PC-3 (cell line): ENCODE measurements at places on chromosomes 2 and 18. TPM values are rescaled to one million over a fixed set of nuclear protein-coding genes. Genes with fewer than 3 reads are reported as not detected.

The NEU2 gene
- total RNA-seq, result 4.0 and 4.5 TPM in 2 replicates

The MPP4 gene
- 0.52 and 0.77 TPM in 2 replicates for total RNA-seq

The FOXI3 gene
- total RNA-seq, result not detected in 2 replicates

The ACAA2 gene
- 6.5 and 7.1 TPM in 2 replicates for total RNA-seq

The SMYD1 gene
- not detected in 2 replicates for total RNA-seq

The ABCG8 gene
- total RNA-seq, result not detected in 2 replicates

The GPR155 gene
- 0.69 and 1.3 TPM in 2 replicates for total RNA-seq

The SLC4A1AP gene
- total RNA-seq, result 29.1 and 30.3 TPM in 2 replicates

The KIF1A gene
- 0.40 TPM in 1 of 2 replicates, not detected in the other for total RNA-seq

The LYG2 gene
- not detected in 2 replicates for total RNA-seq

The ADNP2 gene
- total RNA-seq, result 23.2 and 25.2 TPM in 2 replicates

The GYPC gene
- total RNA-seq, result not detected in 2 replicates

The VPS54 gene
- total RNA-seq, result 17.9 and 18.6 TPM in 2 replicates

The GCG gene
- total RNA-seq, result not detected in 2 replicates

The ADRA2B gene
- total RNA-seq, result 0.12 TPM in 1 of 2 replicates, not detected in the other

The CROCC2 gene
- not detected in 2 replicates for total RNA-seq

The SLC9A4 gene
- total RNA-seq, result 0.04 TPM in 1 of 2 replicates, not detected in the other

The MYO5B gene
- 10.4 and 10.7 TPM in 2 replicates for total RNA-seq

The DNAH7 gene
- total RNA-seq, result 1.9 and 3.1 TPM in 2 replicates

- no peak for DNase-seq
These were observed 30.4 kb upstream of the MYO3B start for GRCh38 chr2:170147576-170147975.

GRCh38 chr18:76859474-76860339 lies 37.4 kb downstream of the ZNF236 start:
- no peak for DNase-seq

DNA sequence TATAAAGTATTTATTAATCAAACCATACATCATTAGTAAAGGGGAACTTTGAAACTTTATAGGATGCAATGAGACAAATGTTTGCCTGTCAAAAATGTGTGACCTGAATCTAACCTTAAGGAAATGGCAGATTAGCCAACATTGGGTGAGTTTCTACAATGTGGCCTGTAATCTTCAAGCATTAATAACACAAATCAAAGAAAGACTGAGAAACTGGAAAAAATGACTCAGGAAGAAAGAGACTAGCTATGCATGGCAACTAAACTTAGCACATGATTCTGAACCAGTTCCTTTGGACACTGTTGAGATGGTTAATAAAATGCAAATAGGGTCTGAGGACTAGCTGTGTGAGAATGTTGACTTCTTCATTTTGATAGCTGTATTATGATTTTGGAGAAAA lies 628.6 kb upstream of the ID2 start:
- DNase-seq, result no peak

DNA sequence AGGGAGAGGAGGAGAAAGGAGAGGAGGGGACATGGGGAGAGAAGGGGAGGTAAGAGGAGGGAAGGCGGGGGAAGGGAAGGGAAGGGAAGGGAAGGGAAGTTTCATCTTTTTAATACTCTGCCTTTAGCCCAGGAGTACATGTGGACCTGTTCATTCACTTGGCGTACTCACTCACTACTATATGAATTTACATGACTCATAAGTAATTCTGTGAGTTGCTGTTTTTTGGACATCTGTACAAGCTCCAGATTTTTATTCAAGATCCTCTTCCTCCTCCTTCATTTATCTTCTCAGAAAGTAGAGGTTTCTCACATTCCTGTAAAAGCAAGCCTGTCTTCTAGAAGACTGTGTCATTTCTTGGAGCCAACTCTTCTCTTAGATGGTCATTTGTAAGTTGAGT lies 84.6 kb downstream of the RDH14 start:
- no peak for DNase-seq

DNA sequence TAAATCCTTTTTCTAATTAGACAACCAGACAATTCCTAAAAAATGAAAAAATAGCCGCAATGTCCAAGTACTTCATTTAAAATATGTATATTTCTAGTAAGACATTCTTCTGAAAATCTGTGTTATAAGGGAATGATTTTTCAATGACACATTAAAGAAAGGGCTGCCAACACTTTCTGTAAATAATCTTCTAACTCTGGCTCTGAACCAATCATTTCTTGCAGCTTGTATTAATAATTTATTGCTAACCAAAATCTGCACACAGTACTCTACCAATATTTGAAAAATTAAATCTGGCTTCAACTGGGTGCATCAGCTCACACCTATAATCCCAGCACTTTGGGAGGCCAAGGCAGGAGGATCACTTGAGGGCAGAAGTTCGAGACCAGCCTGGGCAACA lies 8.3 kb downstream of the NFU1 start:
- no peak for DNase-seq

DNA sequence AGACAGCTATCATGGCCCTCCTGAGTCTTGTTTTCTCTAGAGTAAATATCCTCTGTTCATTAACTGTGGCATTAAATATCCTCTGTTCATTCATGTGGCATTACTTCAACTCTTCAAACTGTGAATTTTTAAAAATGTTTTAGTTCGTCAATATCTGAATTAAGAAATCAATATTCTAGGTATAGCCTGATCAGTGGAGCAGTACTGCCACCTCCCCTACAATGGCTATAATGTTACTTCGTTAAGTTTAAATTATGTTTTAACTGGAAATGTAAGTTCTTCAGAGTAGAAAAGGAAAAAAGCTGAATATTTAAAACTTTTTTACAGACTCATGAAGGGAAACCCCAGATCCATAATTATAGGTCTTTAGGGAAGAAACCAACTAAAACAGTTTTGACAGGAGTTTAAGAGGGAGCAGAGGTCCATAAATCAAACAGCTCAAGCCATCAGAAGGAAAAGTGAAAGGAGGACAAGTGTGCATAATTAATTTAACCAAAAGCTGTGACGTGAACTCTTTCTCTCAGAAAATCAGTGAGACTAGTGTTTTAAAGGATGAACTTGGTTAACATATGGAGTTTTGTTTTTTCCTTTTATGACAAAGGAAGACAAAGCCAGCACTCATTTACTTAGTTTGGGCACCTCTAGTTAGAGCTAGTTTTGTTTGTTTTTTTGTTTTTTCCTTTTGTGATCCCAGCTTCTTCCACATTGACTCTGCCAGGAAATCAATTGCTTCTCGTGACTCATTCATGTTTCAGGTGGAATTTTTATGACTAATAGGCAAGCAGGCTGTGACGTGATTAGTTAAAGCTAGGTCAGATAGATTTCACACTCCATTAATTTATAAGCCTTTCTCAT lies 44.9 kb downstream of the RBBP8 start:
- peak; percentile 83 for DNase-seq

- DNase-seq, result peak; percentile 12
These were observed 592.7 kb downstream of the XIRP2 start for GRCh38 chr2:167480986-167481309.

- no peak for DNase-seq
These were observed 204.8 kb upstream of the PARD3B start for GRCh38 chr2:204340511-204340910.

DNA sequence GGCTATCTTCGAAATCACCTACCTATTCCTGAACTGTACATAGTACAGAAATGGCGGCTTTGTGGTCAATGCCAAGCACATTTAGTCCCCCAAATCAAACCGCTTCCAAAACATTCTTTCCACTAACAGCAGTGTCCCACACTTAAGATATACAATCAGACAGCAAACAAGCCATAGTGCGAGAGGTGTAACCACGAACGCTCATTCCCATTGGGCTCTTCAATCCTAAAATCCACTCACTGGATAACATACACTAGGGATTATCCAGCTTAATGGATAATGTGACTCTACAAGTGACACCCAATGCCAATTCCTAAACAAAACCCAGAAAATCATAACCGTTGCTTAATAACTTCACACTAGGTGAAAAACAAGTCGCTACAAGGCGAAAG lies 2.0 kb downstream of the XPO1 start:
- peak; percentile 5 for DNase-seq

DNA sequence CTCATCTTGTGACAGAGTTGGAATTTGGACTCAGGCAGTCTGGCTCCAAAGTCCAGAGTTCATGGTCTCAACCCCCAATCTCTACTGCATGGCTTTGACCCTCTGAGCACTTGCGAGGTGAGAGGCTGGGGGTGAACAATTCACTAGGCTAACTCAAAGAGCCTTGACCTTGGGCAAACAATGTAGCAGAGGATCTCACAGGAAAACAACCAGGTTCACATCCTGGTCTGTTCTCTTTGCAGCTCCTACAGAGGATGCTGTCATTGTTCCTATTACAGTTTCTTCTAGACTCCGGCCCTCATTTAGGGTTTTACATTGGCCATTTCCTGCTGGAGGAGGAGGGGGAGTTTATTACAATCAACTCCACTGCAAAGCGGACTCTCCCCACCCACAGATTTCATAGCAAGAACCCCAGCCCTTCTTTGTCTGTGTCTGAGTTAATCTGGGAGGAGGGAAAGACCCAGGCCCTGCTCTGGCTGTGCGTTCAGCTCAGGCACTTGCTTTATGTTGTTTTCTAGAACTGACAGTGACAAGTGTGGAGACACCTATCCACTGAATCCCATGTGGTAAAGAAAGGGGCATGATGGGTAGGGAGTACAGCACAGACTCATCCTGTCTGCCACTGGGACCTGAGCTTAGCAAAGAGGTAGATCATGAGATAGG lies 101.6 kb downstream of the LBH start:
- DNase-seq, result no peak

- DNase-seq, result peak; percentile 82
These were observed 42.3 kb downstream of the AAK1 start for GRCh38 chr2:69601179-69601612.

DNA sequence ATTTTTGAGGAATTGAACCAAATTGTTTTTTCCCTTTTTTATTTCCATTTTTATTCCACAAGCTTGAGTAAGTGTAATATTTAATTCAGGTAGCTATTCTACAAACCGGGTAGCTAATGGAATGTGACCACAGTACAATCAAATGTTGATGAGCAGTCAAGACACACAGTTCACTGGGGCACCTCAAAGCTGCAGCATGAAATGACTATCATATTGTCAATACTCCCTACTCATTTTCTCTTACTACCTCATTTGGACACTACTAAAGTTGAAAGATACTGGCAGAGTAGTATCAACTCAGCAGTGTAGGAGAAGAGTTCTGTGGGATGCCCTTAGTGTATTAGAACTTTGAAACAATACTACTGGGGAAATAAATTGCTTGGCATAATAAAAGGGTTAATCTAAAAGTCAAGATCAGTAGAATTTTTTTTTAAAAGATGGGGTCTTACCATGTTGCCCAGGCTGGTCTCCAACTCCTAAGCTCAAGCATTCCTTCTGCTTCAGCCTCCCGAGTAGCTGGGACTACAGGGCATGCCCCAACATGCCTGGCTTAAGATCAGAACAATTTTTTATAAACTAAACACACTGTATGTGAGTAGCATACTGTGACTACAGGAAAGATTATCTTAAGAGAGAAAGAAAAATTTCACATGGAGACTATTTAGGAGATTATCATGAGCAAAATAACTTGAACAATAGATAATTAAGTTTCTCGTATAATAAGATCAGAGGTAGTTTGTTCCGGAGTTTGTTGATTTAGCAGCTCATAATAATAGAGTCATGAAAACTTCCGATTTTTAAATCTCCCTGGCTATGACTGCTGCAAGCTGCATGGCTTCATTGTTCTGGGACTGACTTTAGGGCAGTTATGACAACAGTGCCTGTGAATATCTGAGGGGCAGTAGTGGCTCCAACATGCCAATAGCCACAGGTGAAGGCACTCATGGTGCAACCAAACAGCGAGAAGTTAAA lies 43.7 kb downstream of the MYO3B start:
- DNase-seq, result peak; percentile 23

GRCh38 chr2:10236571-10237391 lies 65.9 kb upstream of the HPCAL1 start:
- no peak for DNase-seq

DNA sequence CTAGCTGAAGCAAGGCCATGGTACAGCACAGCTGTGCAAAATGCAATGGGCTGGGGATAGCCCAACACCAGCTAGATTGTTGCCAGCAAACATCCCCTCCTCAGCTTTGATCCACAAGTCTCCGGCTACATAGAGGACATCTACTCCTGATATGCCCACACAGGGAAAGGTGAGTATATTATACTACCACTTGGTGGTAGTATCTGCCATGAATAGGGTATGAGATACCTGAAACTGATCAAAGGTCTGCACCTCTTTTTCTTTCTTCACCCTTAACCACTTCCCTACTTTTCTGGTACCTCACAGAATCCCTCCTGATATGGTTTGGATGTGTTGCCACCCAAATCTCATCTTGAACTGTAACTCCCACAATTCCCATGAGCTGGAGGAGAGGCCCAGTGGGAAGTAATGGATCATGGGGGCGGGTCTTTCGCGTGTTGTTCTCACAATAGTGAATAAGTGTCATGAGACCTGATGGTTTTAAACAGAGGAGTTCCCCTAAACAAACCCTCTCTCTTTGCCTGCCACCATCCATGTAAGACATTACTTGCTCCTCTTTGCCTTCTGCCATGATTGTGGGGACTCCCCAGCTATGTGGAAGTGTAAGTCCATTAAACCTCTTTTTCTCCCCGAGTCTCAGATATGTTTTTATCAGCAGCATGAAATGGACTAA lies 279.6 kb downstream of the TXNL1 start:
- DNase-seq, result peak; percentile 41

- DNase-seq, result peak; percentile 72
These were observed 41.1 kb downstream of the NHEJ1 start for GRCh38 chr2:219119422-219120043.

- no peak for DNase-seq
These were observed 156.7 kb downstream of the MBD5 start for GRCh38 chr2:148177559-148177958.

- no peak for DNase-seq
These were observed 14.6 kb upstream of the ALPP start for GRCh38 chr2:232363784-232364615.

DNA sequence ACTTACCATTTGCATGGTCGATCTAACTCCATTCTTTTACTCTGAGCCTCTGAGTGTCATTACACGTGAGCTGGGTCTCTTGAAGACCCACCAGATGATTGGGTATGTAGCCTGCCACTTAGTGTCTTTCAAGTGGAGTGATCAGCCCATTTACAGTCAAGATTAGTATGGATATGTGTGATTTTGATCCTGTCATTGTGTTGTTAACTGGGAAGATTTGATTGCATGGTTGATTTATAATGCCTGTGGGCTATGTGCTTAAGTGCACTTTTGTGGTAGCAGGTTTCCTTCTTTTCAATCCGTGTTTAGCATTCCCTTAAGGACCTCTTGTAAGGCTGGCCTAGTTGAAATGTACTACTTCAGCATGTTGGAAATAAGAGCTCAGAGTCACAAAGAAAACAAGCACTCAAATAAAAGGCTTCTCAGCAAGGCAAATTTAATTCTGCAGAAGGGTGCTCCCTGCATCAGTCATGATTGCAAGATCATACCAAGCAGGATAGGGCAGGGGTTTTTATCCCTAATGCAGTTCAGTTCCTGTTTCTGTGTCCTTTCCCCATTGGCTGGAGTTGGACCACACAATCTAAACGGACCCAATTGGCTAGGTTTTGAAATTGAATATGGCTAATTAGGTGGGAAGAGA lies 230.7 kb upstream of the SYT4 start:
- no peak for DNase-seq
